ENCODE measurements at places on chromosomes 5 and 9.
A peak's percentile ranks its signal among the peaks of the same experiment; 100 is the strongest.

DNA sequence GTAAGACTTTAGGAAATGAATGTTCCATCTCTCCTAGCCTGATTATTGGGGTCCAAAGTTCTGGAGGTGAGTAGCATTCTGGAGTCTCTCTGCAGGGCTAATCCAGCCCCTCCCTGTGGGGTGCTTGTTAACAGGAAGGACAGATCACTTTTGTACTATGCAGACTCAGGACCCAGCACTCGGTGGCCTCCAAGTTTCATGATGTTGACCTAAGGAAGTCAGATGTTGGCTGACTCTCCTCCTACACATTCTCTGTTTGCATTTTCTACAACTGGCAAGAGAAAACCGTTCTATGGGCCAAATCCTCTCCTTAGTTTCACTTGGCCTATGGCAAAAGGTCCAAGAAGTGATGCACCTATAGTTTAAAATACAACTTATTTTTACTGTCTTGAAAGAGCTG is 5.5 kb upstream of the PDE8B start:
- no peak for DNase-seq

- no peak for DNase-seq
Measured at GRCh38 chr5:1474866-1475543, 29.8 kb upstream of the SLC6A3 start.

DNA sequence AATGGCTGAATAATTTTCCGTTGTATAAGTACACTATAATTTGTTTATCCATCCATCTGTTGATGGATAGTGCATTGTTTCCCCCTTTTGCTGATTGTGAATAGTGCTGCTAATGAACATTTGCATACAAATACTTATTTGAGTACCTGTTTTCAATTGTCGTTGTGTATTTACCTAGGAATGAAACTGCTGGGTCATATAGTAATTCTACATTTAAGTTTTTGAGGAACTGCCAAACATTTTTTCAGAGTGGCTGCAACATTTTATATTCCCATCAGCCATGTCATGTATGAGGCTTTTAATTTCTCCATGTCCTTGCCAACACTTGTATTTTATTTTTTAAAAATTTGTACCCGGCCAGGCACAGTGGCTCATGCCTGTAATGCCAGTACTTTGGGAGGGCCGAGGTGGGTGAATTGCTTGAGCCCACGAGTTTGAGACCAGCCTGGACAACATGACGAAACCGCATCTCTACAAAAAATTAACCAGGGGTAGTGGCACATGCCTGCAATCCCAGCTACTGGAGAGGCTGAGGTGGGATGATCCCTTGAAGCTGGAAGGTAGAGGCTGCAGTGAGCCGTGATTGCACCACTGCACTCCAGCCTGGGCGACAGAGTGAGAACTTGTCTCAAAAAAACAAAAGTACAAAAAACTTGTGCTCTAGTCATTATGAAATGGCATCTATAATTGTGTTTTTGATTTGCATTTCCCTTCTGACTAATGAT is 2.2 kb upstream of the ANXA6 start:
- DNase-seq, result no peak

- DNase-seq, result peak; percentile 44
Measured at GRCh38 chr9:133994353-133995011, 2.4 kb upstream of the VAV2 start.

GRCh38 chr9:135908754-135909204 is 1.4 kb upstream of the CAMSAP1 start:
- no peak for DNase-seq

GRCh38 chr5:61622156-61622555 is 290.1 kb downstream of the ZSWIM6 start:
- DNase-seq, result no peak

DNA sequence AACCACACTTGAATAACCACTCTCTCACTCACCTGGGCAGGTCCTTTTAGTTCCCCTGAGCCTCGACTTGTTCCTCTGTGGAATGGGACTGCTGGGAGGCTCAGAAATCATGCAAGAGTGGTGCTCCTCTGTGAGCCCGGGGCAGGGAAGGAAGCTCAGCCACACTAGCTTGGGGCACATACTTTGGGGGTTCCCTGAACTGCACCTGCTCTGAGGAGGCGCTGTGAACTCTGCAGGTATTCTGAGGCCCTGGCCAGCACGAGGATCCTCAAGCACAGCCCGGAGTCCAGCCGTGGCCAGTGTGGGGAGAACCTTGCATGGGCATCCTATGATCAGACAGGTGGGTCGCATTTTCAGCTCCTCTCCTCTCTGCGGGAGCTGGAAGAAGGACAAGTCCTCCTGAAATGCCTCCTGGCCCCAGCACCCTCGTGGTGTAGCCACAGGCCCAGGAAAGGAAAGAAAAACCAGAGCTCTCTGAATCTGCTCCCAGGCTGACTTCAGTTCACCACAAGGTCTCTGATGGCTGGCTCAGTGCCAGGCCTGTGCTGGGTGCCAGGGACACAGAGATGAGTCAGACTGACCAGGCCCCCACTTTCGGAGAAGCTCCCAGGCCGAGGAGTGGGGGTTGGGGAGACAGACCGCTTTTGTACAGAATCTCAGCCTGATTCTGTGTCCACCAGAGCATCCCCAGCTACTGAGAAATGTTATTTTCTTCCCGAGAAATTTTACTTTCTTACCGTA is 11.9 kb downstream of the GLIPR2 start:
- peak; percentile 57 for DNase-seq

DNA sequence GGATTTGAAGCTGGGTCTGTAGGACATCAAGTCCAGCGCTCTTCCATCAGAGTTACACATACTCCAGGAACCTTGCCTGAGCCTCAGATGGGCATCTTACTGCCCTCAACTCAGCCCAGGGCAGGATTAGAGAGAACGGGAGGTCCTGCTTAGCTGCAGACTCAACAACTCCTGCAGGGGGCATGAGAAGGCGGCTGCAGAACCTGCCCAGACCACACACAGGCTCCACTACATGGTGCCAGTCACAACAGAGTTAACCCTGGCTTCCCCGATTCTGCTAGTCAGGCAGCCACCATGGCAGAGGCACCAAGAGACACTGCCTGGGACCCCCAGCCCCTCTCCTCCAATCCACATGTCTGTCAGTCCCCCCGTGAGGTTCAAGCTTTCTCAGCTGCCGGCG is 23.9 kb upstream of the CPLX2 start:
- DNase-seq, result no peak

- no peak for DNase-seq
Measured at GRCh38 chr5:155676967-155677366, 650.0 kb upstream of the SGCD start.

GRCh38 chr9:26955222-26955903 is 849 bp upstream of the IFT74 start:
- DNase-seq, result no peak

- DNase-seq, result no peak
Measured at GRCh38 chr5:124446120-124446519, 300.3 kb downstream of the ZNF608 start.

DNA sequence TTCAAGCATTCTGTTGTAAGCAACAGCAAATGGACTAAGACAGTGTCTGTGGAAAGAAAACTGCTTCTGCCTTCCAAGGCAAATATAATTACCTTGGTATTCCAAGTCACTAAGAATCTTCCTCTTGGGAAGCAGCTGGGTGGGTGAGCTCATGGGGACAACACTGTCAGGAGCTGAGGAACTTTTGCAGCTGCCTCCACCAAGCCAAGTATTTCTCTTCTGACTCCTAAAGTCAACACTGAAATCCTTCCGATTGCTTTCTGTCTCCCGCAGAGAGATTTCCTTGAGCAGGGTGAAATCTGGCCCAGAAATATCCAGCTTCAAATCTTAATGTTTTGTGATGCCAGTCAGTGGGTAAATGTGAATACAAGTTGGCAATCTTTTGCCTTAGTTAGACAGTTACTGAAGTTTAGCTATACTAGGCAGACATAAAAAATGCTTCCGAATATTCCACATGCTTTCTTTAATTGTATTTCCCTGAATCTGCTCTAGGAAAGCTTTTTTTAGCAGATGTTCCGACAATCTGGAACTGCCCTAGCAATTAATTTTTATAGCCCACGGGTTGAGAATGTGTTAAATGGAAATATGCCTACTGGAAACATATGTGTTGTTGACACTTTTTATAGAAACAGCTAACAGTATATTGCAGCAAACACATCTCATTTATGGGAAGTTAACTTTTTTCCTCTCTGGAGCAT is 369.9 kb upstream of the DAB2 start:
- no peak for DNase-seq

DNA sequence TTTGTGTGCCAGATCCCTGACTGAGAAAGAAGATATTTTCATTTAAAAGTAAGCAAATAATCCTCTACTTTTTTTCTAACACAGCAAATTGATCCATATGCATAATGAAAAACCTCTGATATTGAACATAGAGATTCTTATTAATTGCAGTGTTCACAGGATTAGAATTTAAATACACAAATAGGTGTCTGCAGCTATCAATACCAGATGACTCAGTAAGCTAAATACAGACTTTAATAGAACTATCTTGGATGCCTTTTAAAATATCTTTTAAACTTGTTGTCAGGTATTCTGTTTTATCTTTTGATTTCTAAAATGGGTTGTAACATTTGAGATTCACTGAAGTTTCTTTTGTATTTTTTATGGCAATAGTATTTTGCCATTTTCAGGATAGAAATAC is 43.1 kb downstream of the NIPBL start:
- no peak for DNase-seq

DNA sequence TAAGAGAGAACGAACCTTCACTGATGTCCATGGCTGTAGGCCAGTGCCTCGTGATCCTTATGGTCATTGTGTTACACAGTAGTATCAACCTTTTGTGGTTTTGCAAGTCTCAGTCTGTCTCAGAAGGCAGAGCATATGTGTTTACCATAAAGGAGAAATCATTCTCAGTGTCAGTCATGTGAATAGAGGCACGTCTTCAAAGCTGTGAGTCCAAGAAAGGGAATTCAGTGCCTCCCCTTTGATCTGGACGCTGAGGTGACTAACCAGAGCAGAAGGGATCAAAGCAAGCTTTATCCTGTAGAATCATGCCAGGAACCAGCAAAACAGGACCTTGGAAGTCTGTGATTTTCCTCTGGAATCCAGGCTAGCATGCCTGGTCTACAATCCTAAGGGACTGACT is 433.9 kb downstream of the DNAH5 start:
- DNase-seq, result no peak

DNA sequence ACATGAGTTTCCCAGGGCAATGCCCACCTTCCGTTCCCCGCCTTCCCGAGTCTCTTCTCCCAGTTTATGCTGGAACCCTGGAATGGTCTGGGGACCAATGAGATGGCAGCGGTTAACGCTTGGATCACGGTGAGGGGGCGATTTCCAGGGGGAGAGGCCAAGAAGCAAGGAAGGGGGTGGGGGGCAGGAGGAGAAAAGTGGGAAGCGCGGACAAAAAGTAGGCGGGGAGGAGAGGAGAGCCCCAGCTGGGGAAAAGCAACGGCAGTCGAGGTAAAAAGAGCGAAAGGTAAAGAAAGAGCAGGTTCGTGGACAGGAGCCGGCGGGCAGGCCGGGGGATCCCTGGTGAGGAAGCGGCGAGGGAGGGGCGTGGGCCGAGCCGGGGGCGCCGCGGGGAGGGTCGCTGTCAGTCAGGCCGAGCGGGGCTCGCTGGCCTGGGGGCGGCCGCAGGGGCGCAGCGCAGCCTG is 508 bp upstream of the SNCAIP start:
- DNase-seq, result no peak

DNA sequence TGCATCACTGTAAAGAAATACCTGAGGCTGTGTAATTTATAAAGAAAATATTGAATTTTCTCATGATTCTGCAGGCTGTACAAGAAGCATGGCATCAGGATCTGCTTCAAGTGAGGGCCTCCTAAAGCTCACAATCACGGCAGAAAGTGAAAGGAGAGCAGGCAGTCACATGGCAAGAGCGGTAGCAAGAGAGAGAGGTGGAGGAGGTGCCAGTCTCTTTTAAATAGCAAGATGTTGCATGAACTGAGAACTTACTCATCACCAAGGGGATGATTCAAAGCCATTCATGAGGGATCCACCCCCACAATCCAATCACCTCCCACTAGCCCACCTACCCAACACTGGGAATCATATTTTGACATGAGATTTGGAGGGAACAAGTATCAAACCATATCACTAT is 184.5 kb upstream of the PAPPA start:
- DNase-seq, result no peak

DNA sequence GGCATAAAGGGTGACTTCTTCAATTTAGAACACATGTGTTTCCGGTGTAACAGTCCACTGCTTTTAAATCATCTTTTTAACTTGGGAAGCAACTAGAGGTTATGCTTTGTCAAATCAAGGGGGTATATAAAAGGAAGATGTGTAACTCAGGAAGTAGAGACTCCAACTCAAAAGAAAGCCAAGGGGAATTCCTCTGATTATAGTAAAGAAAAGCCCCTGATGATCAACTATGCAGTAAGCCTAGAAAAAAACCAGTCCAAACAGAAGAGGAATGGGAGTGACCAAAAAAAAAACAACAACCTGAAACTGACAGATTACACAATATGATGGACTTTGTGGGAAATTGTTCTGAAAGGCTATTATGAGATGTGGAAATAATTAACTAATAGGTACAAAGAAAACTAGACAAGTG is 90.3 kb downstream of the AK8 start:
- no peak for DNase-seq

DNA sequence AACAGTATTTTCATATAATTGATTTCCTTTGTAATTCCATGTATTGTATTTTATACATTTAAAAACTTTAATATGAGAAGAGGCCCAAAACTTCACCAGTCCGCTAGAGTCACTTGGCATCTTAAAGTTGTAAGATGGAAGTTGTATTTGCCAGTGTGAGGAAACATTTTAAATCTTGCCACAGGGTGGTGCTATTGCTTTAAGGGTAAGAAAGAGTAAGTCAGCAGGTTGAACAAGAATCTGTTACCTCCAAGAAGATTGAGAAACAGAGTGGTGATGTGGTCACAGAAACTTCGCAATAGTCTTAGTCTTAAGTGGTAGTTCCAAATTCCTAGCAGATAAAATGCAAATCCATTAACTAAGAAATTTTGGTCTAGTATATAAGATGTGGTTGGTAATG is 39.8 kb upstream of the RANBP6 start:
- no peak for DNase-seq

DNA sequence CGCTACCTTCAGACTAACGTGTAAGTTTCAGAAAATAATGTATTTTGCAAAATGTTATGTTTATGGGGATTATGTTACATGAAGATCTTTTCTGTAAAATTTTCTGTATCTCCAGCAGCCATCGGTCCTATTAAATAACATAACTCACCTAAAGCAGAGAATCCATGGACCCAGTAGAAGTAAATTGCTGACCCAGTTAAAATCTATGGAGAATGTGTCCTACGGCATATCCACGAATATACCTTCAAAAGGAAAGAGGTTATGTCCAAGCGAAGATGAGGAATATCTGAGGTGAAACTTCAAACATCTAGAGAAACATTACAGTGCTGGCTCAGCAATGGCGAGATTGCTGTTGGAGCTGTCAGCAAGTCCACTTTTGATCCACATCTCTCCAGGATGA is 492.2 kb upstream of the ADAMTS16 start:
- DNase-seq, result no peak

DNA sequence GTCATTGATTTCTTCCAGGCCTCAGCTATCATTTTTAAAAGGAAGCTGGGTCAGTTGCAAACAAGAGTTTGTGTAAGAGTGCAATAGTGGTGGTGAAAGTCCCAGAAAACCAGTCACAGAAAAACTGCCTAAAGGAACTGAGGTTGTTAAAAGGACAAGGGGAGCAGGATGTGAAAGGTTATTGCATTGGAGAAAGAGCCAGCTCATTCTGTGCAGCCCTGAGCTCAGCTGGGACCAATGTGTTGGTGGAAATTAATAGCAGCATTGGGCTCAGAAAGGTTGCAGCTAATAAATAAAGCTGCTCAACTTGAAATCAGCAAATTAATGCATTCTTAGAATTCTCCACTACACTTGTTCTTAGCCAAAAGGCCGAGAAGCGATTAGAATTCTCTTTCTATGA is 34.9 kb downstream of the NREP start:
- DNase-seq, result no peak
